ENCODE measurements at places on chromosomes 1 and 21.

DNA sequence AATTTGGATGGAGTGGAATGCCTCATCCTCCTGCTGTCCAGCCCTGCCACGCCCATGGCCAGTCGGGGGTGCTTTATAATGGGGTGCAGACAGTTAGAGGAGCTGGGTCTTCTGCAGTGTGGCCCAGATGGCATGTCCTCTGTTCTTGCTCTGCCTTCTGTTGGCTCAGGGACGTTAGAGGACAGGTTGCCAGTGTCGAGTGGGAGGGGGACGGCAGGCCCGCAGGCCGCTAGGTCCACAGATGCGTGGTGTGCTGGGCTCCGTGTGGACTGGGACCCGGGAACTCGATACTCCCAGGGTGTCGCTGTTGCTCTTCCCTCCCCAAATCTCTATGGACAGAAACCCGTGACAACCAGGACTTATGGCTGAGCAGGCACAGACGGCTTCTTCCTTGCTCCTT is 33.3 kb downstream of the SIM2 start:
- no peaks in the 10 kb centered on the region for H3K27me3 ChIP-seq
- H3K4me3 ChIP-seq: no peak overlapping the region
- no peaks in the 10 kb centered on the region for H3K36me3 ChIP-seq

GRCh38 chr1:233424779-233425178 is 97.3 kb downstream of the MAP3K21 start:
- no peaks in the 10 kb centered on the region for H3K36me3 ChIP-seq
- DNase-seq: no peak
- no peak overlapping the region for H3K27ac ChIP-seq
- H3K4me1 ChIP-seq: no peaks in the 10 kb centered on the region

GRCh38 chr1:14247666-14248065 is 350.8 kb upstream of the KAZN start:
- no peaks in the 10 kb centered on the region for H3K36me3 ChIP-seq
- H3K4me1 ChIP-seq: no peaks in the 10 kb centered on the region
- no peak overlapping the region for H3K27ac ChIP-seq
- DNase-seq: no peak
- no peaks in the 10 kb centered on the region for H3K27me3 ChIP-seq

GRCh38 chr1:116508984-116509980 is 61.5 kb downstream of the CD58 start:
- H3K27me3 ChIP-seq: no peaks in the 10 kb centered on the region
- H3K4me3 ChIP-seq: peak overlapping the region; percentile 45
- DNase-seq: no peak

DNA sequence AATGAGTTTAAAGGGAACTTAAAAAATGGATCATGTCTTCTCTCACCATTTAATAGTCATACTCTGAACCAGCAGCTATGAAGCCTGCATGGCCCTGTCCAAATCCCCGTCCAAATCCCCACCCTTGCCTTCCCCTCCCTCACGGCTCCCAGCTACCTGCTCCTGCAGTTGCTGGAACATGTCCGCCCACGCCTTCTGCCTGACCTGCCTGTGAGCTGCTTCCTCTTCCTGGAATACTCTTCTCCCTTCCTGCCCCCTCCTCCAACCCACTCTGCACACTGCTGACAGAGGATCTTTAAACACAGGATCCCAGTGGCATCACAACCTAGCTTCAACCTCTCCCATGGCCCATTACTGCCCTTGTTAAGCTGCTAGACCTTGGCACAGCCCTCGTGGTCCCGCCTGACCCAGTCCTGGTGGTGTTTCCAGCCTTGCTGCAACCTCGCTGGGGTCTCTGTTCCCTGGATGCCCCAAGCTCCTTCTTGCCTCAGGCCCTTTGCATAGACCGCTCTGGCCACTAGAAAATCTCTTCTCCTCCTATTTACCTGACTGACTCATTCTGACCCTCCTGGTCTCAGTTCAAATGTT is 118.3 kb downstream of the PTPRU start:
- no peak overlapping the region for H3K27ac ChIP-seq
- H3K36me3 ChIP-seq: no peaks in the 10 kb centered on the region
- H3K4me3 ChIP-seq: no peak overlapping the region
- DNase-seq: no peak

GRCh38 chr1:3464649-3465025 is 10.2 kb downstream of the ARHGEF16 start:
- no peaks in the 10 kb centered on the region for H3K27me3 ChIP-seq
- no peak overlapping the region for H3K4me3 ChIP-seq
- no peaks in the 10 kb centered on the region for H3K4me1 ChIP-seq
- H3K36me3 ChIP-seq: no peaks in the 10 kb centered on the region
- H3K27ac ChIP-seq: no peak overlapping the region
- no peak for DNase-seq

DNA sequence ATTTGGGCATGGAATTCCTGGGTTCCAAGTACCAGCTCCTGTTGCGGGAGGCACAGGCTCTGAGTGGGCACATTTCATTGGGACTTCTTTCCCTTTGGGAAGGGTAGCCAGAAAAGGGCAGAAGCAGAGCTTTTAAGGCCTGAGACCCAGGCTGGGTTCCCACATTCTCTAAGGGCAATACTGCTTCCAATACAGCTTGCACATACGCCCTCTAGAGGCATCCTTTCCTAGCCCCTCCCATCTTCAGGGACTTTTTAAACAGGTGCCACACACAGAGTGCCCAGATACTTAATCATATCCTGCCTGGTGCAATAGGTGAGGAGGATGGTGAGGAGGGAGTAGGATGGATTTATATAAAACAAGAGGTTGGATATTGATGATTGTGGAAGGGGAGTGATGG is 5.7 kb downstream of the GPR88 start:
- no peak overlapping the region for H3K27ac ChIP-seq
- peaks cover 2% of the 10 kb centered on the region for H3K4me1 ChIP-seq
- H3K4me3 ChIP-seq: no peak overlapping the region
- peak; percentile 77 for DNase-seq

DNA sequence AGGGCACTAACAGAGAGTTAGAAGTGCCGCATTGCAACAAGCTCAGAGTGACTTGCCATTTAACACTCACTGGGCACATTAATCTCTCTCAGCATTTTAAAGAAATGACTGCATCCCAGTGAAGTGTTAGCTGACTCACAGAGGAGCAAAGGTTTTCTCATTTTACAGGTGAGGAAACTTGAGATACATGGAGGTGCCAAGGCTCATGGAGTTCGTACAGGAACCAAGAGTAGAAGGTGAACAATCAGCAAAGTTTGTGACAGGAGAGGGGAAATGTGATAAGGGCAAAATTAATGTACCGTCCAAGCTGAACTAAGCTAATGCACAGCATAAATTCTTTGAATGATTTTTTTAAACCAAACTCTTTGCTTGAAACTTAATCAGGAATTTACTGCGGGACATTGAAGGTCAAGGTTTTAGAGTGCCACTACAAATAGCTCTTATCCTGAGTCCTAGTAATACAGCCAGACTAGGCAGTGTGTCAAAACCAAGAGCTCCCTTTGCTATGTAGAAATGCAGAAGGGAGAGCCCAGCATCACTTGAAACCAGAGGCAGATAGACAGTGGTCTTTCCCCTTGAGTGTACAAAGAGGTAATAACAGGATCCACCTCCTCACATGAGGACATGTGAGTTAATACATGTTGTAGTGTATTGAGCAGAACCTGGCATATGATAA is 22.4 kb upstream of the NTPCR start:
- H3K27me3 ChIP-seq: peaks cover 4% of the 10 kb centered on the region
- no peak overlapping the region for H3K4me3 ChIP-seq
- peaks cover 2% of the 10 kb centered on the region for H3K36me3 ChIP-seq

DNA sequence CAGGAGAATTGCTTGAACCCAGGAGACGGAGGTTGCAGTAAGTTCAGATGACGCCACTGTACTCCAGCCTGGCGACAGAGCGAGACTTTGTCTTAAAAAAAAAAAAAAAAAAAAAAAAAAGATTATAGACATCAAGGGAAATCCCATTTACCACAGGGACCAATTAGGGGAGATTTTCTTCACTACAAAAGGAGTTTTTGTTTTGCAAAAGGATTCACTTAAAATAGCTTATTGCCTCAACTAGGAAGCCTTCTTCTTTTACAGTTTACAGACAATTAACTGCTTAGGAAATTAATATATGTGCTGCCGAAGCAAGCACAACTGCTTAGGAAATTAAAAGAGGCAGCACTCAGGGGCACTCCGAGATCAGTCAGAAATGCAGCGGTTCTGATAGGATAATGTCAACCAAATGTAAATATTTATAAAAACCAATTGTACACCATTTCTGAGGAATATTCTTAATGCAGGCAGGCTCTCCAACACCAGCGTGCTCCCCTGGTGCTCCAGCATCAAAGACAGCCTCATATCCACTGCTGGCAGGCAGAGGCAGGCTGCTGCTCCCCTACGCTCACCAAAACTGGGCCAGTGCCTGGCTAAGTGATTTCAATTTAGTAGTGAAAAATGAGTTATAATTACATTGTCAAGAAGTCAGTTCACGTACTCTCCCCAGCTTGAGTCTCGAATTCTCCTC is 107.9 kb upstream of the RAB4A start:
- no peak for DNase-seq
- H3K36me3 ChIP-seq: no peaks in the 10 kb centered on the region
- H3K4me3 ChIP-seq: no peak overlapping the region

GRCh38 chr1:95309031-95309471 is 75.0 kb downstream of the RWDD3 start:
- no peak overlapping the region for H3K4me3 ChIP-seq
- H3K4me1 ChIP-seq: no peaks in the 10 kb centered on the region
- H3K27me3 ChIP-seq: peaks cover 6% of the 10 kb centered on the region
- no peak overlapping the region for H3K27ac ChIP-seq
- DNase-seq: no peak

DNA sequence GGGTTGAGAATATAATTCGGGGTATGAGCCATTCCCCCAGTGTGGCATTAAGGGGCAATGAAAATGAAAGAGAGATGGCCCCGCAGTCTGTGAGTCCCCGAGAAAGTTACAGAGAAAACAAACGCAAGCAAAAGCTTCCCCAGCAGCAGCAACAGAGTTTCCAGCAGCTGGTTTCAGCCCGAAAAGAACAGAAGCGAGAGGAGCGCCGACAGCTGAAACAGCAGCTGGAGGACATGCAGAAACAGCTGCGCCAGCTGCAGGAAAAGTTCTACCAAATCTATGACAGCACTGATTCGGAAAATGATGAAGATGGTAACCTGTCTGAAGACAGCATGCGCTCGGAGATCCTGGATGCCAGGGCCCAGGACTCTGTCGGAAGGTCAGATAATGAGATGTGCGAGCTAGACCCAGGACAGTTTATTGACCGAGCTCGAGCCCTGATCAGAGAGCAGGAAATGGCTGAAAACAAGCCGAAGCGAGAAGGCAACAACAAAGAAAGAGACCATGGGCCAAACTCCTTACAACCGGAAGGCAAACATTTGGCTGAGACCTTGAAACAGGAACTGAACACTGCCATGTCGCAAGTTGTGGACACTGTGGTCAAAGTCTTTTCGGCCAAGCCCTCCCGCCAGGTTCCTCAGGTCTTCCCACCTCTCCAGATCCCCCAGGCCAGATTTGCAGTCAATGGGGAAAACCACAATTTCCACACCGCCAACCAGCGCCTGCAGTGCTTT is 9.4 kb downstream of the PROX1 start:
- no peak for DNase-seq
- no peaks in the 10 kb centered on the region for H3K36me3 ChIP-seq
- no peak overlapping the region for H3K27ac ChIP-seq
- H3K4me1 ChIP-seq: no peaks in the 10 kb centered on the region
- H3K4me3 ChIP-seq: no peak overlapping the region

DNA sequence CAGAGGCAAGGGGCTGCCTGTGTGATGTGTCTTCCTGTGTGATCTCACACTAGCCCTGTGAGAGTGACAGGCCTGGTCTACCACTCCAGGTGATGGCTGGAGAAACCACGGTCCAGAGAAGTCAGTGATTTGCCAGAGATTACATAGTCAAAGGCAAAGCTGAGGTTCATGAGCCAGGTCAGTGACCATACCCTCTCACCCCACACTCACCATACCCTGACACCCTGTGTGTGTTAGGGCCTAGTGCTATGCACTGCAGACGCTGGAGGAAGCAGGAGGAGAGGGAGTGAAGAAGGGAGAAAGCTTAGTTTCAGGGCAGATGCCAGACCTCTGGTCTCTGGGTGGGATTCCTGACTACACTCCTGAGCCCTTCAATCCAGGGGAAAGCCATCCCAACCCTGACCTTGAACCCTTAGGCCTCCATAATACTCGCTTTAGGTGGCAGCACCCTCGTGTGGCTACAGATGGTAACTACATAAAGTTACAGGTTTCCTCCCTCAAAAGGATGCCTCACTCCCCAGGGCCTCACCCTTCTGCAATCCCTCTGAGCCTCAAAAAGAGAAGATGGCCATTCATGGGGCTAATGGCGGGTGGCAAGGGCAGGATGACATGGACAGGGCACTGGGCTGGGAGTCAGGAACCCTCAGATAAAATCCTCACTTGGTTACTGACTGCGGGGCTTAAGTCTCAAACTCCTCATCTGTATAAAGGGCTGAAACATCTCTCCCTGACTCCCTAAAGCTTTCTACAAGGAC is 20.8 kb upstream of the SDC3 start:
- H3K36me3 ChIP-seq: peaks cover 22% of the 10 kb centered on the region
- H3K27ac ChIP-seq: no peak overlapping the region
- H3K4me1 ChIP-seq: no peaks in the 10 kb centered on the region
- H3K4me3 ChIP-seq: no peak overlapping the region

- H3K4me3 ChIP-seq: no peak overlapping the region
- DNase-seq: no peak
- no peaks in the 10 kb centered on the region for H3K36me3 ChIP-seq
- no peaks in the 10 kb centered on the region for H3K4me1 ChIP-seq
Observed at GRCh38 chr21:26946744-26947446, 20.0 kb downstream of the ADAMTS5 start.

DNA sequence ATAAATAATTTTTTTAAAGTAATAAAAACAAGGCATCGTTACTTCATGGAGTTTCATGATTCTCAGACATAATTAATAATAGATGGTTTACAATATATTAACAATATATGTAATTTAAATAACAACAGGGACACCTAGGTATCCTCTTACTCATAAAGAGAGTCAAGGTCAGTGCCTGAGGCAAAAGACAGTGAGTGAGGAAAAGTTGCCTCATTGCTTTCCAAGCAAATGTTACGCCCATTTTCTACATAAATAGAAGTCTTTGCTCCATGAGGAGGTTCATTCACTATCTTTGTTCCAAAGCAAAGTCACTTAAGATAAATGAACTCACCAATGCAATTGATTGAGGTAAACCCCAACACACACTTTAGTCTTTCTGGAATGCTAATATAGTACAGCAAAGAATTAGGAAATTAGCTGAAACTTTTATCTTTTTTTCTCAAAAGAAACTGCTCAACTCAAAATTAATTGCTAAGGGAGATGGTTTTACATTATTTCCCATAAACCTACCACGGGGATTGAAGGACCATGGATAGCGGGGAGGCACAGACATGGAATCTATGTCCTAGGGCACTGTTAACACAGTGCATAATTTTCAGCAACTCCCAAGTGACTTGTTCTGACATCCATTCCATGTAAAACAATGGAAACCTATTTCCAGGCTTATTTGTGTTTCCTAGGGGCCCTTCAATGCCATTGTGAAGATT is 19.6 kb downstream of the BCL9 start:
- H3K27ac ChIP-seq: no peak overlapping the region
- H3K4me3 ChIP-seq: no peak overlapping the region
- H3K4me1 ChIP-seq: no peaks in the 10 kb centered on the region
- no peaks in the 10 kb centered on the region for H3K36me3 ChIP-seq
- DNase-seq: no peak
- no peaks in the 10 kb centered on the region for H3K27me3 ChIP-seq

GRCh38 chr1:70247768-70248167 is 26.6 kb downstream of the SRSF11 start:
- H3K27ac ChIP-seq: peak overlapping the region; percentile 31
- no peak overlapping the region for H3K4me3 ChIP-seq
- H3K36me3 ChIP-seq: peaks cover 76% of the 10 kb centered on the region
- peaks cover 28% of the 10 kb centered on the region for H3K4me1 ChIP-seq

Data from activated CD4-positive, alpha-beta T cell treated with anti-CD3 and anti-CD28 coated beads, Interleukin-2, amount 10 ng/mL, durations not matched to agents 24 days and 14 days (primary cell).